ENCODE measurements at places on chromosomes 13 and 19.
A peak's percentile ranks its signal among the peaks of the same experiment; 100 is the strongest.

- DNase-seq, result no peak
Observed at GRCh38 chr19:48968179-48968661, 3.1 kb downstream of the FTL start.

DNA sequence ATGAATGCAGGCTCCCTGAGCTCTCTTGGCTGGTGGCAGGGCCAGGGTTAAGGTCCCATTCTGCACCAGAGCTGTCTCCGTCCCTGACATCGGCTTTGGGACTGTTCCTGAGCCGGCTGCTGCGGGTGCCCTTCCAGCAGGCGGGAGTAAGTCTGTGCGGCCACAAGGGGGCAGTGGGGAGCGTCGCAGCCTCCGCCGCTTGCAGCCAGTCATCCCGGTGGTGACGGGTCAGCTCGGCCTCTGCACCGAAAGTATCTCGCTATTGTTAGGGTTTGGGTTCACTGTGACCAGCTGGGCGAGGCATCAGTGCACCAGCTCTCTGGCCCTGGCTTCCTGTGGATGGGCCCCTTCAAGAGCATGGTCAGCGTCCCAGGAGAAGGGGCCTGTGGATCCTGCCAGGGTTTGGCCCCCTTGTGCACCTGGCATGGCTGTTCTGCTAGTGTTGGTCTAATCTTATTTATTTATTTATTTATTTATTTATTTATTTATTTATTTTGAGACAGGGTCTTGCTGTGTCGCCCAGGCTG, 15.1 kb downstream of the NDUFB7 start:
- DNase-seq, result no peak

GRCh38 chr19:898663-899062, 5.4 kb downstream of the RNU6-9 start:
- DNase-seq, result no peak

- DNase-seq, result no peak
Observed at GRCh38 chr19:2391118-2391725, 31.2 kb downstream of the TMPRSS9 start.

DNA sequence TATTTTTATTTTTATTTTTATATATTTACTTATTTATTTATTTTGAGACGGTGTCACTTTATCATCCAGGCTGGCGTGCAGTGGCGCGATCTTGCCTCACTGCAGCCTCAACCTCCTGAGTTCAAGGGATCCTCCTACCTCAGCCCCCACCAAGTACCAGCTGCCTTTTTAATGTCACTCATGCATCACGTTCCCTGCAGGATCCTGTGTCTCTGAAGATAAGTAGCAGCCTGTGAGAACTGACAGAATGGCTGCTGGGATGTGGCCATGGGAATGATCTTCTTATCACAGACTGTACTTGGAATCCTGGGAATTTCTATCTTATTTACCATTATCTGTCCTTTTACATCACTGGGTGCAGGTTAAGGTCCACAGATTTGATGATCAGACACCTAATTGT, 9.2 kb upstream of the ZNF761 start:
- DNase-seq, result no peak

DNA sequence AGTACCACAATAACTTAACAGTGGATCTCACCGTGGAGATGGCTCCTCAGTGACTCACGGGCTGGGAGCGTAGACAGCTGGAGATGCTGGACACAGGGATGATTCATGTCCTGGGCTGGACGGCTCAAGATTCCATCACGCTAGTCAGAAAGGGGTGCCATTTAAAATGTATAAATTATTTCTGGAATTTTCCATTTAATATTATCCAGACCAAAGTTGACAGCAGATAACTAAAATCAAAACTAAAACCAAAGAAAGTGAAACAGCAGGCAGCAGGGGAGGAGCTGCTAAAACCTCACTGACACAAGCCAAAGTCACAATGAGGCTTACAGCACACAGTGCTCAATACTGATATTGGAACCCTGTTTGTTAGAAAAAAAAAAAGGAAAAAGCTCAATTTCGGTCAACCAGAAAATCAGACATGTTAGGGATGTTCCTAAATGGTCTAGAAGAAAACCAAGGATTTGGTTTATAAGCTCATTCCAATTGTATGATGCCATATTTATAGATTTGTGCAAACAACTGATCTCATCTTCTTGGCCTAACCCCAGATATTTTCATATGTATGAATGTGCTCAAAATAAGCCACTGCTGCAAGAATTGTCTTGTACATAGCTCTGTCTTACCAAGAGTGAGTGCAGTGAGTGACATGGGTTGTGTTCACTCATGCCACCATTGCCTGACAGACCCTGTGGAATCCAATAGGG, 111.8 kb downstream of the SACS start:
- DNase-seq, result peak; percentile 56

DNA sequence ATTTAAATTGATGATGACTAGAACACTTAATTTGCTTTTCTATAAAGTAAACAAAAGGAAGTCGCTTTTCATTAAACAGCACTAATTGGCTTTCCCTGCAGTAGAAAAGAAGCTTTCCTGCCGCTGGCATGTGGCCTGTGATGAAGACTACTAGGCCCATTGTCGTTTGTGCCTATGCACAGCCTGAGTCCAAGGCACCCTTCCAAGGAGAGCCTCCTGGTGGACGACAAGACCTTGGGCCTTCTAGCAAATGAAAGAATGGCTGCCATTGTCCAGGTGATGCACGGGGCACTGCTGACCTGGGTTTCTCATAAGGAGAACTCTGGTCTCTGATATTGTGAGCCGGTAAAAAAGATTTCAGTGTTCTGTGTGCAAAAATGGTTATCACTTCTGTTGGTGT, 233.0 kb downstream of the COL4A1 start:
- DNase-seq, result no peak

GRCh38 chr19:54561840-54562239, 11.8 kb upstream of the LILRA2 start:
- DNase-seq, result no peak

All from HS-5 (cell line).